ENCODE measurements at places on chromosomes 3 and 15.

GRCh38 chr15:82174471-82175235 lies 87.9 kb downstream of the EFL1 start:
- DNase-seq: no peak

DNA sequence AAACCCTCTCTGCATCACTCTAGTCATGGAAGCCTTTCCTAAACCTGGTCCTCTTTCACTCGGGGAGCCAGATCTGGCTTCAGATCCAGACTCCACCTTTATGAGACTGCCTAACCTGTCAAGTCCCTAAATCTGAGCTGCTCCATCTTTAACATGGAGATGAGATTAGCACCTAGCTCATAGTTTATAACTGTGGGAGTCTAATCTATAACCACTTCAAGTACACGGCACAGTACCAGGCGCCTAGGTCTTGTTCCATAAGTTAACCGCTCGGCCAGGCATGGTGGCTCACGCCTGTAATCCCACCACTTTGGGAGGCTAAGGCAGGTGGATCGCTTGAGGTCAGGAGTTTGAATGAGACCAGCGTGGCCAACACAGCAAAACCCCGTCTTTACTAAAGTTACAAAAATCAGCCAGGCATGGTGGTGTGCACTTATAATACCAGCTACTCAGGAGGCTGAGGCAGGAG lies 30.3 kb downstream of the TPM1 start:
- no peak for DNase-seq

GRCh38 chr3:139199421-139200010 lies 144.3 kb upstream of the MRPS22 start:
- DNase-seq: no peak

DNA sequence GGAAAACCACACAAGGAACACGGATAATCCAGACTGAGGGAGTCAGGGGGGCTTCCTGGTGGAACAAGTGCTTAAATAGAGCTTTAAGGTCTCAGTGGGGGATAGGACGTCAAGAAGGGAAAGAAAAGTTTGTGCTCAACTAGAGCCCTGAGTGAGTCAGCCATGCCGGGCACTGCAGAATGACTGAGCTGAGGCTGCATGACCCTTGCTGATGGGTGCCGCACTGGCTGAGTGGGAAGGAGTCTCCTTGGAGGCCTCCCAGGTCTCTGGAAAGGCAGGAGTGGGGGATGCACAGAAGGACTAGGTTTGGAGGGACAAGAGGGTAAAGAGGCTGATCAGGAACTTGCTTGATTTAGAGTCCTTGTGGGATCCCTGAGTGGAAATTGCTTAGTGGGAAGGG lies 150.3 kb downstream of the RPLP1 start:
- no peak for DNase-seq

DNA sequence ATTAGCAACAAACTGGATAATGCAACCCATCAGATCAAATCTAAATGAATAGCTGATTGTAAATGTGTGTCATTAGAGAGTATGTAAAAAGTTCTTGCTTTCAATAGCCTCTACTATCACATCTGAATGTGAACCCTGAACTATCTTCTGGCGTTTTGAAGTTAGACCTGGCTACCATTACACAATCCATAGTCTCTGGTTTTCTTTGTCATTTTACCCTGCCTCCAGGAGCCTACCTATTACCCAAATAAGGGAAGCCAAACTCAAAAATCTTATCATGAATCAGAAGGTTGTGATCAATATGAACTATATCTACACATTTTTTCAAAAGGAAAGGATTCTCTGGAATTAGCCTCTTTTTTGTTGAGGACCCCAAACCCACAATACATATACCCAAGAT lies 31.8 kb downstream of the PCYT1A start:
- DNase-seq: no peak

DNA sequence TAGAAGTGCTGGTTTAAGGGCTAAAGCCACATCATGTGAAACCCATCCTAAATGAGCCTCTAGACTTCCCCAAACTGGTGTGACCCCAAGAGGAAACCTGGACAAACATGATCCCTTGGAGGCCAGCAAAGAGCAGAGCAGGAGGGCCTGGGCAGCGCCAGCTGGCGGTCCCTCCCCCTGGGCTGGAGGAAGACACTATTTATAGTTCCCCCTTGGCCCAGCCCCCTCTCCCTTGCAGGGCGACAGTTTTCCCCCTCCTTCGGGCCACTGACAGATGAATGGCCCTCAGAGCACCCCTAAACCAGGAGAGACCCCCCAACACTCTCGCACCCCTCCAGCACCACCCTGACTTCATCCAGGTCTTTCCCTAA lies 2.9 kb downstream of the UCN2 start:
- no peak for DNase-seq

GRCh38 chr3:60158035-60158434 lies 1093.2 kb downstream of the FHIT start:
- no peak for DNase-seq

GRCh38 chr15:77823736-77824135 lies 191.0 kb upstream of the LINGO1 start:
- DNase-seq: no peak

DNA sequence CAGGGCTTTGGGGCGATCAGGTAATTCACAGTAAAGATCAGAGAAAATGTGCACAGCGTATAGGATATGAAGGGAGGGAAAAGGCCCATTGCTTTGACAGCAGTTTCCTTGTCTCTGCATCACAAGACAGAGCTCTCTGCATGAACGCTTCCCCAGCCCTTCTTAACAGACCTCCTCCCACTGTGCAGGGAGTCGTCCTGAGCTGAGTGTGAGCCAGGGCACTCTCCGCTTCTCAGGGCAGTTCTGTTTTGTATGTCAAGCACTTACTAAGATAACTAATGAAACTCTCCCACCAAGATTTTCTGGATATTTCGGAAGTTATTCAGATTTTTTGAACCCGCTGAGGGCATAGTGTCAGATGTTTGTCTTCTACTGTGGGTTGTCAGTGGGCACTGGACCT lies 105.8 kb upstream of the C15orf61 start:
- no peak for DNase-seq

GRCh38 chr3:53223025-53223424 lies 32.8 kb downstream of the TKT start:
- no peak for DNase-seq
